Activated CD8-positive, alpha-beta memory T cell treated with anti-CD3 and anti-CD28 coated beads for 1 hour (primary cell): ENCODE measurements at places on chromosomes 3 and 15.

DNA sequence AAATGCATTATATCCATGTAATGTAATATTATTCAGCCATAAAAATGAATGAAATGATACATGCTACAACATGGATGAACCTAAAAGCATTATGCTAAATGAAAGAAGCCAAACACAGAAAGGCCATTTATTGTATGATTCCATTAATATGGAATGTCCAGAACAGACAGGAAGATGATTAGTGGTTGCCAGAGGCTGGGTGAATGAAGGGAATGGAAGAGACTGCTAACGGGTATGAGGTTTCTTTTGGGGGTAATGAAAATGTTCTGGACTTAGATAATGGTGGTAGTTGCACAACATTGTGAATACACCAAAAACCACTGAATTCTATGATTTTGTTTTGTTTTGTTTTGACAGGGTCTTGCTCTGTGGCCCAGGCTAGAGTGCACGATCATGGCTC lies 61.6 kb upstream of the MAP4 start:
- no peak for DNase-seq

DNA sequence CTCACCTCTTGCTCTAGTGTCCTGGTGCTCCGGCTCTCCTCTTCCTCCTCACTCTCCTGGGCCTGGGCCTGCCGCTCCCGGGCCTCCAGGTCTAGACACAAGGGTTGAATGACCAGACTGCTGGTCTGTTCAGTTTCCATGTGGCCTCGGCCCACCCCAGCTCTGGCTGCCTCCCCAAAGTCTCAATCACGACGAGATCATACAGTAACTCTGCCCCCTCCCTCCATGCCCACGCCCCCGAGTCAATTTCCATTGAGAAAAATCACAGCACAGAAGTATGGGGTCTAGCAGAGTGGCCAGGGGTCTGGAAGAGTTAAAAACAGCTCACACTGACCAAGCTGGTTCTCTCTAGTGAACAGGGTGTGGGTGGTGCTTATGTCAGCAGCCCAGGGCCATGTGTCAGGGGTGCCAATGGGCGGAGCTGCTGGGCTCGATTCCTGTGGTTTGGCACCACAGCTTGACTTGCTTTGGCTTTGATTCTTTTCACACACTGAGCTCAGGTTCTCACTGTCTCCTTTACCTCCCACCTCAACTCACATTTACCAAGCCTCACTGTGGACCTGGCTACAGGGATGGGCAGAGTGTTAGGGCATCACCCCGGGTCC lies 6.9 kb downstream of the C15orf62 start:
- DNase-seq: no peak

DNA sequence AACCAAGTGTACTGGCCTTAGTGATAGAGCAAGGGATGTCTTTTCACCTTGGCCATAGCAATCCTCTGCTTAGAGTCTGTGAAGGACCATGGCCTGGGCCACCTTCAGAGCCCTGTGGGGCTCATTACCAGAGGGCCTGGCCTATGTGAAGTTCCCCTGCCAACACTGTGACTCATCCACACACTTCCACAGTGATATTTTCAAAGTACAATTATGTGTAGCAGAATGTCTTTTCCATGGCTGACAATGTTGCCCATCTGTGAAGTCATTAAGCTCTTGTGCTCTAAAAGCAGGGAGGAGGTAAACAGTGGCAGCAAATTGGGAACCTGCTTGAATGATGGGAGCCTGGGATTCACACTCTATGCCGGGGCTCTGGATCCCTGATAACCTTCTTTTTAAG lies 12.2 kb upstream of the CACNA1D start:
- DNase-seq: no peak

- no peak for DNase-seq
Measured at GRCh38 chr15:80619680-80620079, 75.4 kb upstream of the ABHD17C start.

DNA sequence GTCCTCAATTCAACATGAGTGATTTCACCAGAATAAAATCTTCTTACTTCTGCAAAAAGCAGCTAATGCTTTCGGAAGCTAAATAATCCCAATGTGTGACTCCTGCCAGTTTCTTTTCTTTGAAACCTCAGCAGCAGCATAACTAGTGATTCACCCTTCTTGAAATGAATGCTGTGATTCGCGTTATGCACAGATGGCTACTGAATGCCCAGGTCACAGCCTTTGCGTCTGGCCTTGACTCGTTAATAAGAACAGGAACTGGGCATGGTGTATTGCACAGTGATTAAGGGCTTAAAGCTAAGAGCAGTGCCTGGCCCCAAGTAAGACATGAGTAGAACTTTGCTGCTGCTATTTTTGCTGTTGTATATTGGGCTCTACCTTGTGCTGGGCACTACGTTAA lies 19.0 kb downstream of the CGNL1 start:
- no peak for DNase-seq

GRCh38 chr3:41690766-41691563 lies 270.9 kb downstream of the ULK4 start:
- no peak for DNase-seq

GRCh38 chr3:144045766-144046165 lies 74.1 kb downstream of the DIPK2A start:
- DNase-seq: no peak

DNA sequence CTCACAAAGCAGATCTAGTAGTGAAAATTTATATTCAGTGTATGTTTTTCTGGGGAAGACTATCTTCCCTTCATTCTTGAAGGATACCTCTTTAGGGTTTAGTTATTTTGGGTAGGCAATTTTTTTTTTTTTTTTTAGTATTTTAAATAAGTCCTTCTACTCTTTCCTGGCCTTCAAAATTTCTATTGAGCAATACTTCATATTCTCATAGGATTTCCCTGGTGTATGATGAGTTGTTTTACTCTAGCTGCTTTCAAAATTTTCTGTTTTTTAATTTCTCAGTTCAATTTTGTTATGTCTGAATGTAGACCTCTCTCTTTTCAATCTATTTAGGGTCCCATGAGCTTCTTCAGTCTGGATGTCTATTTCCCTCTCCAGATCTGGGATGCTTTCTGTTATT lies 74.3 kb upstream of the PLSCR4 start:
- no peak for DNase-seq

DNA sequence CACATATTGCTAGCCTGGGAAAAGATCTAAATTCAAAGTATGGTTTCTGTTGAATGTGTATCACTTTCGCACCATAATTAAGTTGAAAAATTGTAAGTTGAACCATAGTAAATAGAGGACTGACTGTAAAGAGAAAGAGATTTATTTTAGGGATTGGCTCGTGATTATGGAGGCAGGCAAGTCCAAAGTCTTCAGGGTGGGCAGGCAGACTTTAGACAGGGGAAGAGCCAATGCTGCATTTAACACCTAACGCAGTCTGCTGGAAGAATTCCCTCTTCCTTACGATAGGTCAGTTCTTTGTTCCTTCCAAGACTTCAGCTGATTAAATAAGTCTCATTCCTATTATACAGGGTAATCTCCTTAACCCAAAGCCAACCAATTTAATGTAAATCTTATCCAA lies 15.8 kb downstream of the C3orf85 start:
- no peak for DNase-seq

- DNase-seq: no peak
Measured at GRCh38 chr15:79978260-79978654, 7.3 kb upstream of the BCL2A1 start.

DNA sequence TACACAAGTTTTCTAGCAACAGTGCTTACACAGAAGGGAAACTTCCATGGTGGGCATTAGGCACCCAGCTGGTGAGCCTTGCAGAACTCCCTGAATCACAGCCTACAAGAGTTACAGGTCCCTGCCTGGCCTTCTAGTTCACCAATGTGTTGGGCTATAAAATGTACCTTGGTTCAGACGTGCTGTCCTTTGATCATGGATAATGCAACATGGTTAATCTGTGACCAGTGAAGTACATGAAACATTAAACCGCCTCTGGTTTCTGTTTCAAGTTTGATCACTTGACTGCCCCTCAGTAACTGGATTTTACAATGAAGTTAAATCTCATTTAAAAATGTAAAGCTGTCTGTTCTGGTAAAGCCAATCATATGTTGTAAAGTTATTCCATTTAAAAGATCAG lies 51.8 kb downstream of the FMN1 start:
- DNase-seq: no peak

- no peak for DNase-seq
Measured at GRCh38 chr3:127940116-127940515, 25.1 kb downstream of the KBTBD12 start.

DNA sequence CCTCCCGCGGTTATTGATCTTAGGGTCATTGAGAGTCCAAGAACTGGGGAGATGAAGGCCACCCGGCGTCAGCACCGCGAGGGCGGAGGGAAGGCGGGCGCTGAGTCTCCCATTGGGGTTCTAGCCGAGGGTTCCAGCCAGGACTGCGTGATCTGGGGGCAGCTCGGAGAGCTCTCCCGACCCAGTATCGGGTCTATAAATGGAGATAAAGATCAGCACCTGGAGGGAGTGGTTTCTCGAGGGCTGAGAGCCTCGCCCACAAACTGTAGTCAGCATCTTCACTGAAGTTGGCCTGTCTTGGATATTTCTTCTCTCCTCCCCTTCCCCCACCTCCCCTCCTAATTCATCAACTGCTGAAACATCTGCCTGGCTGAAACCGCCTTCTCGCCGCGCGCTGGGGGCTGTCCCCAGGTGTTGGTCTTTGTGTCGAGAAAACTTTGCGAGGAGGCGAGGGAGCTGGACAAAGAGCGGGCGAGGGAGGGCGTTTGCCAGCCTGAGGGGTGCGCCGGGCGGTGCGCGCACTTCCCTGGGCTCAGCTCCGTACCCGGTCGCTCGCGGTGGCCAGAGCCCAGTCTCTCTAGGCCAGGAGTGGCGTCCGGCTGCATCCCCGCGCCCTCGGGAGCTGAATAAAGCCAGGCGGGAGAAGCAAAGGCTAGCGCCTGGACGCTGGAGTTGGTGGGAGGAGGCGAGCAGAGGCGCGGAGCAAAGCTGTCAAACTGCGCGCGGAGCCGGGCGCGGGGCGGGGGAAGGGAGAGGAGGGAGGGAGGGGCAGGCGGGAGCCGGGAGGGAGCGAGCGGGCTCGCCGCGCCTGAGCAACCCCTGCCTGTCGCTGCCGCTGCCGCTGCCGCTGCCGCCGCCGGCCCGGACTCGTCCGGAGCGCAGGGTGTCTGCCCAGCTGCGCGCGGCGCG lies at the start of gene ST8SIA2:
Gene ST8SIA2 (plus strand): TSS at position 811 of the 909 bp plus-strand sequence. CDS start 184 bp downstream, outside the sequence.
- no peak for DNase-seq

DNA sequence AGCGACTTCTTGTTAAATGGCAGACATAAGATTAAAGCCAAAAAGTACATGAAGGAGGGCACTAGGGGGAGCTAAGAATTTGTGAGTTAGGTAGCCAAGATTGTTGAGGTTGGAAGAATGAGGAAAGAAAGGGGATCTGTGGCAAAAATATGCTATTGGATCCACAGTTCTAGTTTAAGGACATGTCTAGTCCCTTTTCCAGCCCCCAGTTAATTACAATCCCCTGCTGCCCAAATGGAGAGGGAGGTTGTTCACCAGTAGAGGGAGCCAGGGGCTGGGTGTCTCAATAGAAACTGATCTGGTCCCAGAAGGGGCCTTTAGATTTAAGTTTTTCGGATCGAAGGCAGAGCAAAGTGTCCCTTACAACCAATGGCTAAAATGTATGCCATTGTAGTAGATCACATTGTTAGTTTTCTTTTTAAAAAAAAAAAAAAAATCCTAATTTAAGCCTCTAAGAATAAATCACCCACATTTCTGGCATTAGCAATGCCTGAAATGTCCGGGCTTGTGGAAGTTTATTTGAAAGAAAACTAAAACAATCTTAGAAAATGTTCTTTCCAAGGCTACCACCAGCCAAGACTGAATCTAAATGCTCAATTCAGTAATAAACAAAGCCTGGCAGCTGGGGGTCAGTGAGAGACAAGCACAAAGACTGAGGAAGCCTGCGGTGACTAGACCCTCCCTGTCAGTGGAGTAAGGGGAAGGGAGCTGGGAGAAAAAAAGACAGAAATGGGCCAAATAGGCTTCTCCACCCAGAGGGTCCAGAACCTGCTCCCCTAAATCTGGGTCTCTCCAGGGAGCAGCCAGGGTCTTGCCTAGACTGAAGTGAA lies 7.1 kb downstream of the COL8A1 start:
- no peak for DNase-seq

DNA sequence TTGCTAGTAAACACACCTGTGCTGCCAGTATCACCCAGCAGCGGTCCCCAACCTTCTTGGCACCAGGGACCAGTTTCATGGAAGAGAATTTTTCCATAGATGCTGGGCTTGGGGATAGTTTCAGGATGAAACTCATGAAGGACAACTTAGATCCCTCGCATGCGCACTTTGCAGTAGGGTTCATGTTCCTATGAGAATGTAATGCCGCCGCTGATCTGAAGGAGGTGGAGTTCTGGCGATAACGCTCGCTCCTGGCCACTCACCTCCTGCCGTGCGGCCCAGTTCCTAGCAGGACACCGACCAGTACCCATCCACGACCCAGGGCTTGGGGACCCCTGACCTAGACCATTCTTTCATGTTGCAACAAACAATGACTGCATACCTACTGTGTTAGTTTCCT lies 89.7 kb downstream of the TOP2B start:
- DNase-seq: no peak

DNA sequence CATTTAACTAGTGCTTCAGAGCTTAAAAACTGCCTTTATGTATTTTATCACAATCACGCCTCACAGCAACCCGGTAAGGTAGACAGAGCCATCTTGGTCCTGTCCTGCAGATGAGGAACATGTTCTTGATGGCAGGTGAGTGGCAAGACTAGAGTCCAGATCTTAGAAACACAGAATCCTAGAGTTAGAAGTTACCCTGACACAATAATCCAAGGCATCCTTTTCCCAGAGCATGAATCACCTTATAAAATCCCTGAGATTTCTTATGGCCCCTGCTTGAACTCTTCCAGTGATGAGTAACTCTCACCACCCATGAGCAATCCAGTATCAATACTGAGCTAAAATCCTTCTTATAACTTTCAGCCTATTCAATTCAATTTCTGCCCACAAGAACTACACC lies 16.9 kb downstream of the POPDC2 start:
- DNase-seq: no peak

- DNase-seq: no peak
Measured at GRCh38 chr3:133191818-133192217, 153.6 kb downstream of the TMEM108 start.

- no peak for DNase-seq
Measured at GRCh38 chr15:56923174-56923591, 4.7 kb downstream of the TCF12 start.

GRCh38 chr15:28984421-28985315 lies 98.9 kb downstream of the APBA2 start:
- DNase-seq: no peak

DNA sequence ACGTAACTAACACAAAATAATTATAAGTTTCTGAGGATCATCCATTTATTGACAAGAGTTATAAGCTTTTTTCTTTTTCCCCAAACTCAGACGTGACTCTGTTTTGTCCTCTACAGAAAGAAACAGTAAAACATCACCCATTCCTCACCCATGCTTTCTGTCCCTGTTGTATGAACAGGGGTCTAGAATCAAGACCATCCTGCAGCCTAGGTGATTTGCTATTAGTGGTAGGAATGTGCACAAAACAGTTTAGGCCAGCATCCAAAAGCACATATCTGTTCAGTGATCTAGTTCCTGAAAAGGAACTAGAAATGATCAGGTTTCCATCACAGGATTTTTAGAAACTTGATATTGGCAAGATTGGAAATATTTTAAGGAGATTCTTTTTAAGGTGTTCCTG lies 527.6 kb downstream of the SOX2 start:
- no peak for DNase-seq
